RCC 7860 (cell line): ENCODE measurements at places on chromosomes 3 and 15.

DNA sequence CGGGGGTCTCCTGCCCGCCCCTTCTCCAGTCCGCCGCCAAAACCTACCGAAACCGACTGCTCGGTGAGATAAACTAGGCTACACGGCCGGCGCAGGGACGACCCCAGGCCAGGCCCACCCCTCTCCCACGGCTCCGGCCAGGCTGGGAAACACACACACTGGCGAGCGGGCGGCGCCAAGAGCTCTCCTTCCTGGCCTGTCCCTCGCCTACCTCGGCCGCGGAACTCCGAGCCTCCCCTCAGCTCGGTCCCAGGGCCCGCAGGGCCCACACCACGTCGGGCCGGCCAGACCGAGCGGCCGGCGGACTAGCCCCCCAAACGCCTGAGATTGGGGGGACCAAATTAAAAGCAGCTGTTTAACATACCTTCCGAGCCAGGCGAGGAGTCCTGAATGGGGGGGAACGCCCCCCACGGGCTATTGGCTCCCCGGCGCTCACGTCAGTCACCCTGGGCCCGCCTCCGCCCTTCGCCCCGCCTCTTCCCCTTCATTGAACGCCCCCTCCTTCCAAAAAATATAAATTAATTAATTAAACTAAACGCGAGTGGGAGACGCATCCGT is 4.0 kb upstream of the SIN3A start:
- DNase-seq: peak; percentile 50

- DNase-seq: no peak
Measured at GRCh38 chr15:39729500-39729899, 53.1 kb downstream of the FSIP1 start.

DNA sequence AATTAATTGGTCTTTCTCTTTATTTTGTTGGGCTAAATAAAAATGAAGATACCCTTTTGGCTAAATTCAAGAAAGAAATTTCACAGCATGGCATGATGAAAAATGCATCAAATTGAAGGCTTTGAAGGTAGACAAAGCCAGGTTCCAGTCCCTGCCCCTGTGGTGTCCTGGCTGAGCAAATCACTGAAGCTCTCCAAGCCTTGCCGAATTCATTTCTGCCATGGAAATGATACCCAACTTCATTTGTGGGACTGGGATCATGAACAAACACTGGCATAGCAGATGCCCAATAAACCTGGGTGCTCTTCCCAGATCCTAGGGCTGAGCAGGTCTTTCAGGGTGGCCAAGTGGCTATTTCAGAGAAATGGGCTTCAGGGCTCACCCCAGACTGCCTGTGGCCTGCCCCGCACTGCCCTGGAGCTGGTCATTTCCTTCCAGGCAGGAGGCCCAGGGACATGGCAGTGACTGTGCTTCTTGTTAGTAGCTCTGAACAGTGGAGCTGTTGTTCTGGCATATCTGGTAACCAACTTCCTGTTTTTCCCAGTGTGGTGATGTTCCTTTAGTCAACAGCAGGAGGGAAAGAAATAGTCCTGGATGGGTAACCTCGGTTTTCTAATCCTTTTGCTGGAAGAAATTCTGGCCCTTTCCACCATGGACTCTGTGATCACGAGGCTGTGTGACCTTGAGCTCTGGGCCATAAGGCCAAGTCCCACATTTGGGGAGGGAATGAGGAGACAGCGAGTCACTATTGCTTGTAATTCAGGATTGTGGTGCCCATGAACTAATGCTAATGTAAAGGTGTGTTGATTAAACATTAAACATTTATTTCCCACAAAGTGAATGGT is 47.6 kb downstream of the CTDSPL start:
- peak; percentile 51 for DNase-seq

DNA sequence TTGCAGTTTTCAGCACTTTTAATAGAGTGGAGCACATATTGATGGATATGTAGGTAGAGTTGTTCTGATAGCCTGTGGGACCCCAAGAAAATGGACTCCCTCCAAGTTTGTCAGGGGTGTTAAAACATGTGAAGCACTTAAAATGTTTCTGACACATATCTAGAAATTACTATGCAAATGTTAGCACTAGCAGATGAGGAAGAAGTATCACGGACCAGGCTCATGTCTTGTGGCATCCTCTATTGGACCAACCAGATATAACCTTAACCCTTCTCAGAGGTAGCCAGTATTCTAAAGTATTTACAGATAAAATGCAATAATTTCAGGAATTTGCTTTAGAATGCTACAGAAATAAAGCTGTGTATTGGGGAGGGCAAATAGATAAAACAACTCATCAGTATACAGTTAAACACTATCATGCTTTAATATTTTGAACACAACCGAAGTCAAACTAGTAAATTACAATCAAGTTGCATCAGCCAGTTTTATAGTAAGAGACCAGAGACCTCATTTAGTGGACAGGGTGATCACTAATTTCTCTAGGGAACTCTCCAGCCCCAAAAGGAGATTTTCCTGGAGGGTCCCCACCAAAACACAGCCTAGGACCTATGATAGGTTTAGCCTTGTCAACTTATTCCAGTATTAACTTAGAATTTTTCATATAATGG is 57.2 kb upstream of the FBN1 start:
- no peak for DNase-seq

GRCh38 chr15:92167451-92167850 is 226.2 kb upstream of the ST8SIA2 start:
- DNase-seq: no peak

- DNase-seq: peak; percentile 16
Measured at GRCh38 chr3:143482106-143483088, 362.8 kb downstream of the CHST2 start.

DNA sequence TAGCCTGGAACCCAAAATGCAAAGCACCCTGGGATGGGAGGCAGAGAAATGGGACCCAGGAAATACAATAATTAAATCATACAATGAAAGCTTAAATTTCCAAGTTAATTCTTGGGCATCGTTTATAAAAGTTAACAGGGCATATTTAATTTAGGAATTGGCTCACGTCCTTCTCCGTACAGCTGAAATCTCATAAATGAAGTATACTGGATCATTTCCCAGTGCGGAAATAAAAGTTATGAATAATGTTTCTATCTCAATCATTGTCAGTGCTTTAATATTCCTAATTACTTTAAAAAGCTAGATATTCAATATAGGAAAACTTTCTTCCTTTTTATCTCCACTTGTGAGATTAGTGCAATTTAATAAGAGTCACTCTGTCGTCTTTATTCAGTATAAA is 164.0 kb downstream of the MEGF11 start:
- DNase-seq: no peak

- DNase-seq: no peak
Measured at GRCh38 chr3:123584284-123584987, 417 bp downstream of the HACD2 start.

GRCh38 chr3:134333522-134334181 is 40.6 kb downstream of the AMOTL2 start:
- DNase-seq: peak; percentile 81

GRCh38 chr3:41050144-41050543 is 149.2 kb upstream of the CTNNB1 start:
- no peak for DNase-seq

GRCh38 chr3:138801792-138802191 is 32.9 kb downstream of the PIK3CB start:
- no peak for DNase-seq

- DNase-seq: peak; percentile 75
Measured at GRCh38 chr15:79595995-79596622, 164.0 kb downstream of the MINAR1 start.

GRCh38 chr3:191135175-191135574 is 63.9 kb upstream of the OSTN start:
- no peak for DNase-seq

DNA sequence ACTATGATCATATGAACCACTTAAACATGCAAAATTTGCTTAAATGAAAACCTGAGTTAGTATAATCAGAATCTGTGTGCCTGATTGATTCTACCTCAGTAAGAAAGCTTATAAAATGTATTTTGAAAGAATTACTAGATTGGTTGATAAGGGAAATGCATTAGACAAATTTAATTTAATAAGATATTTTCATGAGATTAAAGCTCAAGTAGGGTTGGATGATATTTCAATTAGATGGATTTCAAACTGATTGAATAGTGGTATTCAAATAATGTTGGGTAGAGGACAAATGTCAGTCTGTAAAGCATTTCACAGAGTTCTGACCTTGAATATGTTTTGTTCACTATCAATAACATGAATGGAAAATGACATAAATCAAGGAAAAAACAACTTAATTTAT is 780.4 kb upstream of the ALCAM start:
- DNase-seq: no peak

DNA sequence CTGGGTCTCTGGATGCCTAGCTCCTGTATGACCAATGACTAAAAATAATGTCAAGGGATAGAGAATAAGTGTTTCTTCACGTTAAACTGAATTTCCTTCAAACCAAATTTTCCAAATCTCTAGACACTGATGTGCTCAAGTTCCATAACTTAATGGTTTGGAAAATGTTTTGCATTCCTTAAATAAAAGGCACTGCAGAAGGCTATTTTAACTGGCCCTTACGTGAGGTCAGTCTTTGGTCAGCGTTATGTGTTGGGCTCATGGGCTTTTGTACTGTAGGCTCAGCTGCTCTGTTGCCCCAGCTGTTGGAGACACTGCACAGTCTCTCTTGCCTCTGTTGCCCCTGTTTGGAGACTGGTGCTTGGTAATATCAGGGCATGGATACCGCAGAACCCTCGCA is 188.5 kb downstream of the TPRG1 start:
- DNase-seq: no peak
